AG09319 (cell line): ENCODE measurements at places on chromosomes 4 and X.

GRCh38 chrX:11474576-11474975, 181.4 kb downstream of the AMELX start:
- DNase-seq, result no peak

DNA sequence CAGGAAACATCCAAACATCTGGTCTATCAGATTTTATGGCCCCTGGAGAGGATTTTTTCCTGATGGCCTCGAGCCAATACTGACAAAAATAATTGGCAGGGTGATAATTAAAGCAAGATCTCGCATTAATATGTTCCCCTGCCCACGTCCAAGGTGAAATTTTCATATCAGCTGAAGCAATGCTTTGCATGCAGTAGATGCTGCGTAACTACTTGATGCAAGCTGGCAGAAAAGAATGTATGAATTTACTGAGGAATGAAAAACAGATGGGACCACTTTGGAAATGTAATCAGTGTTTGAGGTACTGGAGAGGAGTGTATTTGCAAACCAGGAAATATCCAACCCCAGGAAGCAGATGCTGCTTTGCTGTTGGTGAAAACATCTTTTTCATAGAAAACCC, 36.8 kb upstream of the REST start:
- peak; percentile 85 for DNase-seq

- DNase-seq, result no peak
These were observed 345.3 kb downstream of the SPRY1 start for GRCh38 chr4:123741906-123742305.

- no peak for DNase-seq
These were observed 20.0 kb downstream of the PPM1K start for GRCh38 chr4:88264336-88264735.

DNA sequence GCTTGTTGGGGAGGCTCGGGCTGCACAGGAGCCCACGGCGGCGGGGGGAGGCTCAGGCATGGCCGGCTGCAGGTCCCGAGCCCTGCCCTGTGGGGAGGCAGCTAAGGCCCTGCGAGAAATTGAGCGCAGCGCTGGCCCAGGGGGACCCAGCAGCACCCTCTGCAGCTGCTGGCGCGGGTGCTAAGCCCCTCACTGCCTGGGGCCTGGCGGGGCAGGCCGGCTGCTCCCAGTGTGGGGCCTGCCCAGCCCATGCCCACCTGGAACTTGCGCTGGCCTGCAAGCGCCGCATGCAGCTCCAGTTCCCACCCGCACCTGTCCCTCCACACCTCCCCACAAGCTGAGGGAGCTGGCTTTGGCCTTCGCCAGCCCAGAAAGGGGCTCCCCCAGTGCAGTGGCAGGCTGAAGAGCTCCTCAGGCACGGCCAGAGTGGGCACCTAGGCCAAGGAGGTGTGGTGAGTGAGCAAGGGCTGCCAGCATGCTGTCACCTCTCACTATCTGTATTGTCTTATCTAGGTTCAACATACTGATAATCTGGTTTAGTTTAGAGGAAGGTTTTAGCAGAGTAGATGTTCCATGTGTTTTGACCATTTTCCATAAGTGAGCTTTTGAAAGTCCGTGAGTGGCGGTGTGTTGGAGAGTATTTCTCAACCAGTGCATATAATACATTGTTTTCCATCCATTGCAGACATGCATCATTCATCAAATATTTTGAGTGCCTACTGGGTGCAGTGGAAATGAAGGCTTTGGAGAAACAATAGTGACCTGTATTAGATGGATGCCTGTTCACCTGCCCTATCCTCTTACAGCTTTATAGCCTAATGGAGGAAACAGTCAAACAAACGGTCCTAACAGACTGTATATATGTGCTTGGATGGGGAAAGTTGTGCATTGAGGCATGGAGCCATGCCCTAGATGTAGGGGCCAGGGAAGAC, 13.1 kb downstream of the PI4K2B start:
- no peak for DNase-seq

- no peak for DNase-seq
These were observed 84.2 kb upstream of the NRK start for GRCh38 chrX:105738162-105738561.

DNA sequence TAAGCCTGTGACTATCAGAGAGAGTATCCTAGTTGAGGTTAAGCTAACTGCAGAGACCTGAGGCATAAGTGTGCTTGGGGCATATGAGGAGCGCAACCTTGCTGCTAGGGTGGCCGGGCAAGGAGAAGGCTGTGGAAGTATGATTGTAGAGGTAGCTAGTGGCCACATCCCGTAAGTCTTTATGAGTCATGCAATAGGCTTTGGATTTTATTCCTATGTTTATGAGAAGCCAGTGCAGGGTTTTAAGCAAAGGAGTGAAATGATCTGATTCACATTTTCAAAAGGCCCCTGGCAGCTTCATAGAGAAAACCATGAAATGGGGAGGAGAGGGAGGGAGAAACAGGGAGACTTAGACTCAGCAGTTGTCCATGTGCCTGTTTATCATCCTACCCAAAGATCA, 92.1 kb upstream of the WDFY3 start:
- DNase-seq, result no peak

GRCh38 chr4:175560604-175561003, 251.5 kb downstream of the GPM6A start:
- DNase-seq, result no peak

DNA sequence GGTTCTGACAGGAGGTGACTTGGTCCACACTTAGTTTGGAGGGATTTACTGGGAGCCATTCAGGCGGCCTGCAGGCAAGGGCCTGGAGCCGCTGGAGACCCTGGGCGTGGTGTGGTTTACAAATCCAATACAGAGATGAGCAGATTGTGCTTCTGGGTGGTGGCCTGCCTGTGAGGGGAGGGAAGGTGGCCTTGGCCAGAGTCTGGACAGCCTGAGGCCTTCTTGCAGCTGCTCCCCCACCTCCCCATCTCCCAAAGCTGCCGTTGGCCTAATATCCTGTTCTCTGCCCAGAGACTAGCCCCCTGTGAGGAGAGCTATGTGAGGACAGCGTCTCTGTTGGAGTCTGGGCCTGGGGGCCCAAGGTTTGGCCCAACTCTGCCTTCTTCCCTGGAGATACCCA, 163.9 kb upstream of the MAMLD1 start:
- DNase-seq, result no peak

- DNase-seq, result peak; percentile 36
These were observed at the start of gene TMEM144 for GRCh38 chr4:158209825-158210807. Gene TMEM144 (plus strand): TSS chr4:158210486. CDS start chr4:158212668, 2,182 bp downstream.

DNA sequence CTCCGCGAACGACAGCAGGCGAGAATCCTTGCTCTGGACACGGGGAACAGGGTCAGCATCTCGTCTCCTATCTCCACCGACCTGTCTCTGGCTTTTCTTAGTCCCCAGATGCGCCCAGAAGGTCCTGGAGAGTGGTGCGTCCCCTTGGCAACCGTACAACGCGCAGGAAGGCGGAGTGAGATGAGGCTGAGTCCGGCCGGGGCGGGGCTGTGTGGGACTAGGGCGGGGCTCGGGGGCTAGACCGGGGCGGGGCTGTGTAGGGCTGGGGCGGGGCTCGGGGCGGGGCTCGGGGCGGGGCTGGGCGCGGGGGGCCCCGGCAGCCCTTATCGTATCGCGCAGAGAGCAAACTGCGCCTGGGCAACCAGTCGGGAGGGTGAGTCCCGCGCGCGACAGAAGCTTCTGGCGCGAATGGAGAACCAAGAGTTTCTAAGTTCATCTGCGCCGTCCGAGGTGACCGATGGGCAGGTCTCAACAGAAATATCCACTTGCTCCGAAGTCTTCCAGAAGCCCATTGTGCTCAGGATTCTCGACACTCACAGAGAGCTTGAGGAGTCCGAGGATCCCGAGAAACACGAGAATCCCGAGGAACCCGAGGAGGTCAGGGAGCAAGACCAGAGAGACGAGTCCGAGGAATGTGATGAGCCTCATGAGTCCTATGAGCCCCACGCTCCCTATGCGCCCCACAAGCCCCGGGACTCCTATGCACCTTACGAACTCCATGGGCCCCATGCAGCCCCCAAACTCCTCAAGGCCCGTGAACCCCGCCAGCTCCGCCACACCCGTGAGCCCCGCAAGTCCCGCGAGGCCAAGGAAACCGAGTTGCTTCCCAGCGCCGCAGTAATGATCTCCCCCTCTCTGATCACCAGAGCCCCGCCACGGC, 24.9 kb downstream of the ARL9 start:
- DNase-seq, result peak; percentile 35

DNA sequence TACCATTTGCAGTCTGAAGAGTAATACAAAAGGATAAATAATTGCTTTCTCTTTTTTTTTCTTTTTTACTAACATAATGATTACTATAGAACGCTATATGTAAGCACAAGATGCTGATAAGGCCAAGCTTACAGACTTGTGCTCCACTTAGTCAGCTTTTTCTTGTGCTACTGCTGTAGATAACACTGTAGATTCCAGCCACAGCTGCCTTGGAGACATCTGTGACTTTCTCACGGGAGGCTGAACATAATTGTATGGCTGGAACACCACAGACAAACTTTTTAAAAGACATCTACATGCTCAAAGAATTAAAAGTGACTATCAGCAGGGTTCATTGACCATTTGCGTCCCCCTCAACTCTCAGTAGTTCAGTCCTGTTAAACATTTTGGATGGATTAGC, 381.7 kb upstream of the AMOT start:
- no peak for DNase-seq

- no peak for DNase-seq
These were observed 534.8 kb downstream of the IQCM start for GRCh38 chr4:149280806-149281205.

- no peak for DNase-seq
These were observed 1215.8 kb downstream of the RAPGEF2 start for GRCh38 chr4:160318567-160319220.

DNA sequence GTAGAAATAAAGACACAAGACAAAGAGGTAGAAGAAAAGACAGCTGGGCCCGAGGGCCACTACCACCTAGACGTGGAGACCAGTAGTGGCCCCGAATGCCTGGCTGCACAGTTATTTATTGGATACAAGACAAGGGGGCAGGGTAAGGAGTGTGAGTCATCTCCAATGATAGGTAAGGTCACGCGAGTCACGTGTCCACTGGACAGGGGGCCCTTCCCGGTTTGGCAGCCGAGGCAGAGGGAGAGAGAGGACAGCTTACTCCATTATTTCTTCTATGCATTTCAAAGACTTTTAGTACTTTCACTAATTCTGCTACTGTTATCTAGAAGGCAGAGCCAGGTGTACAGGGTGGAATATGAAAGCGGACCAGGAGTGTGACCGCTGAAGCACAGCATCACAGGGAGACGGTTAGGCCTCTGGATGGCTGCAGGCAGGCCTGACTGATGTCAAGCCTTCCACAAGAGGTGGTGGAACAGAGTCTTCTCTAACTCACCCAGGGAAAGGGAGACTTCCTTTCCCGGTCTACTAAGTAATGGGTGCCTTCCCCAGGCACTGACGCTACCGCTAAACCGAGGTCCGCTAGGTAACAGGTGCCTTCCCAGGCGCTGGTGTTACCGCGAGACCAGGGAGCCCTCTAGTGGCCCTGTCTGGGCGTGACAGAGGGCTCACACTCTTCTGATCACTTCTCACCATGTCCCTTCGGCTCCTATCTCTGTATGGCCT, 44.9 kb downstream of the ZBTB49 start:
- DNase-seq, result no peak
